Hematopoietic multipotent progenitor cell treated with erythropoietin and hydrocortisone succinate and interleukin-3 and kit ligand, for 17 days (in vitro differentiated cells): ENCODE measurements at places on chromosomes 2 and 18.
A peak's percentile ranks its signal among the peaks of the same experiment; 100 is the strongest.

- DNase-seq: no peak
Observed at GRCh38 chr18:76487782-76488181, 7.3 kb downstream of the ZNF516 start.

DNA sequence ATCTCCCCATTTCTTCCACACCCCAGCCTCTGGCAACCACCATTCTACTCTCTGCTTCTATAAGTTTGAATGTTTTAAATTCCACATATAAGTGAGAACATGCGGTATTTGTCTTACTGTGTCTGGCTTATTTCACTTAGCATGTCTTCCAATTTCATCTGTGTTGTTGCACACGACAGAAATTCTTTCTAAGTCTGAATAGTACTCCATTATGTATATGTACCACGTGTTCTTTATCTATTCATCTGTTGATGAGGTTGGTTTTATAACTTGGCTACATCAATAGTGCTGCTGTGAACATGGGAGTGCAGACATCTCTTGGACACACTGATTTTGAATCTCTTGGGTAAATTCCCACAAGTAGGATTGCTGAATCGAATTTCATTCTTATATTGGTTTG is 31.8 kb upstream of the MTX2 start:
- no peak for DNase-seq

- no peak for DNase-seq
Observed at GRCh38 chr18:27130065-27130630, 55.0 kb downstream of the CHST9 start.

- no peak for DNase-seq
Observed at GRCh38 chr2:78147466-78147865, 625.3 kb upstream of the LRRTM4 start.

DNA sequence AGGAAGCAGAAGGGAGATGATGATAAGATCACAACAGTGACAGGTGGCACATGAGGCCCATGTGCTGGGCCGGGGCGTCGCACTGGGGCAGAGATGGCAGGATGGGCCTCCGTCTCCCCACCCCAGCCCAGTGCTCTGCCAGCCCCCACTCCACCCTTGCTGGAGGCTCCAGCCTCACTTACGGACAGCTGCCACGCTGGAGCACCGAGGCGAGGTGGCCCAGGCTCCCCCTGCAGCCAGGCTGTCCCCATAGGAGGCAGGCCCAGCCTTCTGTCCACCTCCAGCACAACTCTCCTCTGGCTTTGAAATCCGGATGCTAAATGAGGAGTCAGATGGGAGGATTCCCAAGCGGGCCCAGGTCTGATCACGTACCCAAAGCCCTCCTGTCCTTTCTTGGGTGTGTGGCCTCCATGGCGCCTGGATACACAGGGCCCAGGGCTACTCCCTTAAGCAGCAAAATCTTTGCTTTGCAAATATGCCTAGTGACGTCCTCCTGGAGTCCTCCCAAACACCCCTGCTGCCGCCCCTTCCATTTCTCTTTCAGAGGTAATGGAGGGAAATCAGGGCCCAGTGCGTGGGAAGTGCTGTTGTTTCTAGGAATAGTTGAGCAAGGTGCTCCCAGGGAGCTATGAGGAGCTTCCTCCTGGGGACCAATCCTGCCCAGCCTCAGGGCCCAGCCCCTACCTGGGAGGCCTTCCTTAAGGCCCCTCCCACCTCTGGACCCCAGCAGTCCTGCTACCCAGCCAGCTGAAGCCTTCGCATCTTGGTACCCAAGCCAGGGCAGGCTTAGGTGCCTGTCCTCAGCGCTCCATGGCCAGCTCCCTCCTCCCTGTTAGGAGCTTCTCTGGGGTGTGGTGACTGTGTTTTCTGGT is 170.4 kb upstream of the MYCN start:
- DNase-seq: no peak

DNA sequence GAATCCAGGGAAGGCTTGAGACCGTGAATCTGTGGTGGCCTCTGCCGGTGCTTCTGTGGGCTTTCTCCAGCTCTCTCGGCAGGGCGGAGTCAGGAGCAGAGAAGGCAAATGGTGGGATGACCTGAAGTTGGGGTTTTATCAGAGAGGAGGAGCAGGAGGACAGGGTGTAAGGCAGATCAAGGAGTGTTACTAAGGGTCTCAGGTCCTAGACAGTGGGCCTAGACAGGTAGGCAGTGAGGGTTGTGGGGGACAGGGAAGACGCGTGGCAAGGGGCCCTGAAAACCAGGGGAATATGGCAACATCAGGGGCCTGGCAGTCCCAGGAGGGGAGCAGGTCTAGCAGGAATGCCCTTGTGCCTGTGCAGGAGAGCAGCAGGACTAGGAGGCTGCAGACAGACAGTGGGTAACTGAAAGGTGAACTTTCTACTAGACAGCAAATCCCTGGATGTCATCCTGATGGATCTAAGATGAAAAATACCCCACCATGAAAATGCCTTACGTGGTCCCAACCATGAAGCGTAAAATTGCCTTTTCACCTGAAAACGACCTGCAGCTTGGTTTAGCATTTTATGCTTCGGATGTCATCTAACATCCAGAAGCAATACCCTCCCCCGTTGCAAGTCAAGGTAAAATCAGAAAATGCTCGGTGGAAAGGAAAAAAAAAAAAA is 42.1 kb downstream of the SRSF7 start:
- DNase-seq: no peak

GRCh38 chr18:49368161-49368875 is 92.1 kb downstream of the DYM start:
- no peak for DNase-seq

GRCh38 chr2:201280191-201281040 is 20.1 kb downstream of the CASP8 start:
- no peak for DNase-seq

- no peak for DNase-seq
Observed at GRCh38 chr2:186590759-186591505, 1.1 kb downstream of the ITGAV start.

- DNase-seq: peak; percentile 19
Observed at GRCh38 chr2:23384551-23385343, at the start of gene KLHL29. Gene KLHL29 (plus strand): TSS chr2:23385179. CDS start chr2:23562197, 177,018 bp downstream.

- DNase-seq: peak; percentile 11
Observed at GRCh38 chr2:227864161-227864756, 7.2 kb upstream of the DAW1 start.

DNA sequence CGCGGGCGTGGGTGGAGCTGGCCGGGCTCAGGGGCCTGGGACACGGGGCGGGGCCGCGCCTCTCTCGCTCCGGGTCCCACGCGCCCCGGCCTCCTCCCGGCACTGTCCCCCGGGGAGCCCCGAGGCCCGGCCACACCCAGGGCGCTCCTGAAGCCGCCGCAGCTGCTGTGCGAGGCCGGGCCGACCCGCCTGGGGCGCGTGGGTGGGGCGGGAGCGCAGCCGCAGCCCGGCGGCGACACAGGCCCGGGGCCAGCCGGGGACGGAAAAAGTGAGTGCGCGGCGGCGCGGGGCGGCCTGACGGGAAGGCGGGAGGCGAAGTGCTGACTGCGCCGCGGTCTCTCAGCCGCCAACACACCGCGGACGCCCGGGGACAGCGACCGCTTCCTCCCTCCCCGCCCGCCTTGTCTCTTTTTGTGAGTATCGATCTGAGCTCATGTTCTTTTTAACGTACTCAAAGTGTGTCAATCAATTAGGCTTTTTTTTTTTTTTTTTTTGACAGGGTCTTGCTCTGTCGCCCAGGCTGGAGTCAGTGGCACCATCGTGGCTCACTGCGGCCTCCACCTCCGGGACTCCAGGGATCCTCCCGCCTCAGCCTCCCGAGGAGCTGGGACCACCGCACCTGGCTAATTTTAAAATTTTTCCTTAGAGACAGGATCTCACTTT is 14.5 kb downstream of the PDCD1 start:
- DNase-seq: peak; percentile 9

DNA sequence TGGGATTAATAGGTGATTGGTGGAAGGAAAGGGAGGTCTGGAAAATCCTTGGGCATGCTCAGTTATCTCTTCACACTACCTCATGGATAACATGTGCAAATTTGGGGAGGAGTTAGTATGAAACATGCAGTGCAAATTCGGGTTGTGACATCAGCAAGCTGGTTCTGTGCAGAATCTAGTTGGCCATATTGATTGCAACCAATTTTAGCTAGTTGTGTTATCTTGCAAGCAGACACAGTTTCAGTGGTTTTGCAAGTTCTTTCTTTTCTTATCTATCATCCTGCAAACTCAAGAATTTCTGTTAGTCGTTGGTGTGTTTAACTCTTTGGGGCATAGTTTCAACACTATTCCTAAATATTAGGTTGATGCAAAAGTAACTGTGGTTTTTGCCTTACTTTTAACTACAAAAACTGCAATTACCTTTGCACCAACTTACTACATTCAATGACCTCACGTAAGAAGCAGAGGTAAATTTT is 135.4 kb downstream of the PTH2R start:
- DNase-seq: no peak

DNA sequence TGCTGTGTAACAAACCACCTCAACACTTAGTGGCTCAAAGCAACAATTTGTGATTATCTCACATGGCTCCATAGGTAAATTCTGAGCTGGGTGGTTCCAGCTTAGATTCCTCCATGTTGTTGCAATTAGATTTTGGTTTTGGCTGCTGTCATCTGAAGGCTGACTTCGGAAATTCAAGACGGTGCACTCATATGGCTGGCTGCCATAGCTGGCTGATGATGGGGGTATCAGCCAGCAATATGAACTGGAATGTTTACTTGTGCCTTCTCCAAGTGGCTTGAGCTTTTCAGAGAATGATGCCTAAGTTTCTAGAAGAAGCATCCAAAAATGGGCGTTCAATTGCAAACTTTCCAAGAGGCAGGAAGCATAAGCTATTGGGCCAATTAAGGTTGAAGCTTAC is 213.1 kb downstream of the GCA start:
- DNase-seq: no peak

DNA sequence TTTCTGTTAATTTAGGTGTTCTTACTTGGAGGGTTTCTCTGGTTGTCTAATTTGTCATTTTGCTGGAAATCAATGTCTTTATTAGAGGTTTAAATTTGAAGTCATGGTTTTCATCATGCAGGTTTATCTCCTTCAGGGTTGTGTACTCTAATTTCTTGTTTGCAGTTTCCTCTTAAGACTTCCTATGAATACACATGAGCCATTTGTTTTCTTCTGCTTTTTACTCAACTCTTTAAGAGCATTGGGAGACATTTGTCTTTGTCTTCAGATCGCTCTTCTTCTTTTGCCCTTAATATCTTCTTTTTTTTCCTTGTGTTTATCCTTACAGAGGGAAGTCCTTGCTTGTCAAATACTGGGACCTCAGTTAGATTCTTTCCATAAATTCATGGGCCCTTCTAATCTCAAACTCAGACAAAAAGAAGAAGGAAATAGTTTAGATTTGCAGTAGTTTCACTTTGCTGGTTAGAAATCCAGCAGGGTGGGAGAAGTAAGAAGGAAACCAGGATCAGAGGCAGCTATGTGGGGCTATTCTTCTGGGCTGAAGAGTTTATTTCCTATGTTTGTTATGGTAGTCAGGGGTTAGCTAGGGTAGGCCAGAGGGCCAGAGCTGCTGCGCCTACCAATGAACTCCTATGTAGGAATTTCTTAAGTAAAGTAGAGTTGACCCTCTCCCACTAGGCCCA is 176.6 kb downstream of the DYSF start:
- no peak for DNase-seq

DNA sequence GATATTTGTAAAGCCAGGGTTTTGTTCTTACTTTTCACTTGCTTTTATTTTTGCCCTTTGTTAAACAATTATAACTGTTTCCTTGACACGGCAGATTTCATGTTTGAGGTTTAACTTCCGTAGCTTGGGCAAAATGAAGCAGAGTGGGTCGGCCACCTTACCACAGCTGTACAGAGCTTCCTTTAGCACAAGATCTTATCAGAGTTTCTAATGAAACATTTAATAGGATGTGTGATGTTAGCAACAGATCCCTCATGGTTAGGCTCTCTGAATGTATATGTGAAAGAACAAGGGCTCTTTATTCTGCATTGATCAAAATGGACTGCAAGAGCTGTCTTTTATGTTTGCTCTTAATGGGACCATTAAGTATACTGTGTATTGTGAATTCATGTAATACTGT is 22.3 kb downstream of the RNF125 start:
- no peak for DNase-seq

DNA sequence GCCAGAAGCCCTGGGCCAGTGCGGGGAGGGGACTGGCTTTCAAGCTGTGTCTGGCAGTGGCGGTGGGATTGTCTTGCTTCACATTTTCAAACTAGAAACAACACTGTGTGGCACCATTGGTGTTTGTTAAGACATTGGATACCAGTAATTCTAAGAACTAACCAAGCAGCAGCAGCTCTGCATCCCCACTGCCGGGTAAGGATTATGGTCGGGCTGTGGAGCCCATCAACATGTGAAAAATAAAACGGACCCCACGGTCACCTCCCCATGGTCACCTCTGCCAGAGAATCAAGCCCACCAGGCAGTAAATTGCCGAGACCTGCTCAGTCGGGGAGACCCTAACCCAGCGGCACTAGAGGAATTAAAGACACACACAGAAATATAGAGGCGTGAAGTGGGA is 65.3 kb downstream of the C18orf63 start:
- DNase-seq: no peak

DNA sequence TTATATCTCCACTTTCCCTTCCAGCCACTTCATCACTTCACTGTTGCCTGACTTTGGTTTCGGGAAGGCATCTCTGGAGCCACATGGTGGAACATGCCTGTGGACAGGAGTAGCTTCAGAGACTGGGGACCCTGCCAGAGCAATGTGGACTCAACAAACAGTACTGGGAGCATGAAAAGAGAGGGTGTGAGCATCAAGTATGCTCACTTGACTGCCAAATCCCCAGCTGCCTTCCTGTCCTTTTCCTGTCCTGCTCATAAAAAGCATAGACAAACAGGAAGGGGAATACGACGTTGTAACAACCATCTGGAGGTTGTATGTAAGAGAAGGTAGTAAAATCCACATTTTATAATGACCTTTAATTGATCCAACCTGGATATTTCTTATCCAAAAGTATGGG is 61.3 kb upstream of the CSRNP3 start:
- DNase-seq: no peak

DNA sequence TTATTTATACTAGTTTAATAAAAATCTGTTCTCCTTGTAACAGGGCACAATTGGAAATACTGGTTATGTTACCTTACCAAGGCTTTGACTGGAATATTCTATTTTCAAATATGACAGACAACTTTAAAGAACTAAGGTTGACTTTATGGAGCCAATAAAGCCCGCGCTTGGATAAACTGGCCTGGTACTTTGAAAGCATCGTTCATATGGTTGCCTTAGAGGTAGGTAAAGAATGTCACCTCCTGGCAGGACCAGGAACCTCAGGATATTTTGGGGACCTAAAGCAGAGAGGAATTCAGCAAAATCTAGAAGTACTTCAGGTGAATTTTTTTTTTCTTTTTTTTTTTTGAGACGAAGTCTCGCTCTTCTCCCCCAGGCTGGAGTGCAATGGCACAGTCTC is 71.2 kb upstream of the CREB1 start:
- no peak for DNase-seq

GRCh38 chr2:20671036-20671735 is 4.2 kb downstream of the GDF7 start:
- DNase-seq: no peak

GRCh38 chr2:96116879-96117533 is 635 bp upstream of the ADRA2B start:
- DNase-seq: peak; percentile 27

DNA sequence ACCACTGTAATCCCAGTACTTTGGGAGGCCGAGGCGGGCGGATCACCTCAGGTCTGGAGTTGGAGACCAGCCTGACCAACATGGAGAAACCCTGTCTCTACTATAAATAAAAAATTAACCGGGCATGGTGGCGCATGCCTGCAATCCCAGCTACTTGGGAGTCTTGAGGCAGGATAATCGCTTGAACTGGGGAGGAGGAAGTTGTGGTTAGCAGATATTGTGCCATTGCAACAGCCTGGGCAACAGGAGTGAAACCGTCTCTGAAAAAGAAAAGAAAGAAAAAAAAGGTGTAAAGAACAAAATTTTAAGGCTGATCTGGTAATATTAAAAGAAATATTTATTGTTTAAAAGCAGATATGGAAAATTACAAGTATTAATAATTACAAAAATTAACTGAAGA is 29.7 kb downstream of the ZNF804A start:
- no peak for DNase-seq
